ENCODE measurements at places on chromosomes 2 and 18.
A peak's percentile ranks its signal among the peaks of the same experiment; 100 is the strongest.

DNA sequence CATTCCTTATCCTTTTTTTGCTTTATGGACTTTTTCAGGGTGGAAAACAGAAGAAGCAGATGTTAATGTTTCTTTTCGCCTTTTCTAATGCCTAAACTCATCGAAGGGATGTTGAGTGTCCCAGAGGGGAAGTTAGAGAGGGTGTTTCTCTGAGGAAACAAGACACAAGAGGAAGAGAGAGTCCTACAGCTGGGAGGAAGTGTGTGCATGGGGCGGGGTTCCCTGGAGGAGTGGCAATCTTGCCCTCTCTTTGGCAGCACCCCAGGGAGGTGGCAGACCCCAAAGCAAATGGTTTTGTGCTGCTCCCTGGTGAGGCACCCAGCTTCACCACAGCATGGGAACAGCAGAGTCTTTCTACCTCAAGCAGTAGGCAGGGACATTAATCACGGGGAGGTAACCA is 377.6 kb downstream of the RND3 start:
- no peak for DNase-seq

- DNase-seq, result no peak
Measured at GRCh38 chr2:191611614-191612013, 66.3 kb upstream of the NABP1 start.

DNA sequence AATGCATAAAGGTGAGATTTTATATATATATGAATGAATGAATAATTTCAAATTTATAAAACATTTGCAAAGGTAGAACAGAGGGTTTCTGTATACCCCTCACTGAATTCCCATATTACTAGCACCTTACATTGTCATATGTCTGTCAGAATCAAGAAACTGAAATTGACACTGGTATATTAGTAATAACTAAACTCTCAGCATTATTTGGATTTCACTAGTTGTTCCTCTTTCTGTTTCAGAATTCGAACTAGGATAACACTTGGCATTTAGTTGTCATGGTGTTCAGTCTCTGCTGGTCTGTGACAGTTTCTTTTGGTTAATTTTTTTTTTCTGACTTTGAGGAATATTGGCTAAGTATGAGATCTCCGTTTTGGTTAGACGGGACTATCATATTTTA is 275.9 kb downstream of the DCC start:
- no peak for DNase-seq

GRCh38 chr2:64401529-64401880 is 52.5 kb upstream of the LGALSL start:
- no peak for DNase-seq

DNA sequence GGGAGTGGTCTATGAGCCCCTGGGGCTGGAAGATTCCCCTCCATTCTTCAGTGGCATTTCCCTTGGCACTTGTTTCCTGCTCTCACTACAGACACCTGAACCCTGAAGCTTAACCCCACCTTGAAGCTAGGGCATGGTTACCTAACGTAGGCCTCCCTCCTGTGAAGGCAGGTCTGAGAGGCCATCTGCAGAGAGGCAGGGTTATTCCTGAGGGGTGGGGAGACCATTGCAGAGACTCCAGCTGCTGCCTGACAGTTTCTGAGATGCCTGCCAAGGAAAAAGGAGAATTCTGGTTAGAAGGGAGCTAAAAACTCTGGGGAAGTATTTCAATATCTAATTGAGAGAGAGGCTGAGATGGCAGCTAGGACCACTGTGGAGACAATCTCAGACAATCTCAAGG is 119.3 kb upstream of the NDUFV2 start:
- DNase-seq, result no peak

GRCh38 chr2:68837164-68837860 is 33.9 kb downstream of the BMP10 start:
- DNase-seq, result no peak

GRCh38 chr2:239266779-239267287 is 134.0 kb downstream of the HDAC4 start:
- DNase-seq, result no peak

GRCh38 chr2:24409700-24410556 is 49.6 kb upstream of the ITSN2 start:
- peak; percentile 43 for DNase-seq

GRCh38 chr2:113898081-113898480 is 8.2 kb downstream of the ACTR3 start:
- DNase-seq, result no peak

DNA sequence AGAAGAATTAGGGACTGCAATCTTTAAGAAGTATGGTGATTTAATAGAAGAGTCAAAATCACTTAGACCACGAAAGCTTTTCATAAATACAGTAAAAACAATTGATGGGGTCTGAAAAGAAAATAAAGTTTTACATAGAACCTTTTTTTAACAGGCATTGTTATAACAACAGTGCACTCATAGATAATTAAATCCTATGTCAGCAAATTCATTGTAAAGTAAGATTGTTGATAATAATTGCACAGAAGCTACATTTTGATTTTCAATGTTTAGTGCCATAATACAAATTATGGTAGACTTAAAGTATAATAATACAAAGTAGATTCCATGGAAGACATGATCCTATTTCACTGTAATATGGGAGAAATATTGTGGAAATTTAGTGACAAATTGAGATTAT is 130.7 kb upstream of the FSIP2 start:
- no peak for DNase-seq

GRCh38 chr2:237968048-237968862 is 1.4 kb downstream of the UBE2F start:
- peak; percentile 20 for DNase-seq

DNA sequence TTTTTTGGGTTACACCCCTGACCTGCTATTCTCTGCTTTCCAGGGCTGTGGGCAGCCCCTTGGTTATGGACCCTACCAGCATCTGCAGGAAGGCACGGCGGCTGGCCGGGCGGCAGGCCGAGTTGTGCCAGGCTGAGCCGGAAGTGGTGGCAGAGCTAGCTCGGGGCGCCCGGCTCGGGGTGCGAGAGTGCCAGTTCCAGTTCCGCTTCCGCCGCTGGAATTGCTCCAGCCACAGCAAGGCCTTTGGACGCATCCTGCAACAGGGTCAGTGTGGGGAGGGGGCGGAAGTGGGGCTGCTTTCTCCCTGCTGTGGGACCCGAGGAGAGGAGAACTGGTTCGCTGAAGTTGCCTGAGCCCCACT is 9.7 kb upstream of the WNT10A start:
- no peak for DNase-seq

DNA sequence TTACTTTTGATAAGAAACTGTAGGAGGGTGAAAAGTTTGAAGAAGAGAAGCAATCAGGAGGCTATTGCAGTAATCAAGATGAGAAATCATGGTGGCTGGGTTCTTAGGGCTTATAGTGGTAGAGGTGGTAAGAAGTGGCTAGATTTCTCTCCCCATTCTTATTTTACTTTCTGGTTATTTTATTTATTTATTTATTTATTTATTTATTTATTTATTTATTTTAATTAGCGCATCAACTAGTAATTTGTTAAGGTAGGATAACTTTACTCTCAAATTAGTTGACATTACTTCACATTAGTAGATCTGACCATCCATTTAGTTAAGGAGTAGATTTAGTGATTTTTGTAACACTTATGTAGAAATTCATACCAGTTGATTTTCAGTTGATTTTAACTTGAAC is 77.4 kb downstream of the PIK3C3 start:
- no peak for DNase-seq

DNA sequence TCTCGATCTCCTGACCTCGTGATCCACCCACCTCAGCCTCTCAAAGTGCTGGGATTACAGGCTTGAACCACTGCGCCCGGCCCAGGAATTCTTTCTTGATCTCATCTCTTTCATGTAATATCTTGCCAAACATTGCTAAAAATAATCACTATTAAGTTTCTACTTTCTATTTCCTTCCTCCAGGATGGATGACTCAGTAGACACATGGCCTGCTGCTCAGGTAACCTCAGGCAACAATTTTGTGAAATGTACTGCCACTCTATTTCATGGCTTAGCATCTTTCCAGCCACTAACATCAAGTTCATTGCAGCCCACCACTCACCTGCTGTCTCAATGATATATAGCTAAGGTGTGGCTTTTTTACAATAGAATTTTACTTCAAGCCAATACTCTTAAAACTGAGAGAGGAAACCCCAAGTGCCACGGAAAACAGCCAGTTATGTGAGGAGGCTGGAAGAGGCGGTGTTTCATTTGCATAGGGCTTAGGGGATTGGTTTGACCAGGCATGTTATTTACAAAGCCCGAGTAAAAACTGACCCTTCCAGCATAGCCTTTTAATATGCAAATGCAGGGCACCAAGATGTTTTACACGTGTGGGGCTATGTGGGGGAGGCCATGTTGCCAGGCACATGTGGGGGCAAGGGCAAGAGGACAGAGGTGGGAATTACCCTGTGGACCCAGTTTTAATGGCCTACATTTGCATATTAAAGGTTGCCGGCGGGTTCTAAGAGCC is 11.3 kb upstream of the SUMO1 start:
- DNase-seq, result no peak

DNA sequence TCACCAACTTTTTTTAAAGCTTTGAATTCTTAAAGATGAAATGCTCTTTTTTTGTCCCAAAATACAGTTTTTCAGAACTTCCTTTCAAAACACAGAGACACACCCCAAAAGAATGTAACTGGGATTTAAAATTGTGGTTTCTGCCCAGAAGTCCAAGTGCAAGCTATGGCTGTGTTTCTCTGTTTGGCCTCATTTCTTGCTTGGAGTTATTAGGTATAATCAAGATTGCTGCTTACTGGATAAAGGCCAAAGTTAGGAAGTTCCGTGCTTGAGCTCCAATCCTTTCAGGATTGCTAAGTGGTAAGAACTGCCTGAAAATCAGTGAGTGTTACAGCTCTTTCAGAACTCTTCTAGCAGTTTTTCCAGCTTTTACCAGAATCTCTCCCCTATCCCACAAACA is 16.9 kb downstream of the ZBTB7C start:
- no peak for DNase-seq

DNA sequence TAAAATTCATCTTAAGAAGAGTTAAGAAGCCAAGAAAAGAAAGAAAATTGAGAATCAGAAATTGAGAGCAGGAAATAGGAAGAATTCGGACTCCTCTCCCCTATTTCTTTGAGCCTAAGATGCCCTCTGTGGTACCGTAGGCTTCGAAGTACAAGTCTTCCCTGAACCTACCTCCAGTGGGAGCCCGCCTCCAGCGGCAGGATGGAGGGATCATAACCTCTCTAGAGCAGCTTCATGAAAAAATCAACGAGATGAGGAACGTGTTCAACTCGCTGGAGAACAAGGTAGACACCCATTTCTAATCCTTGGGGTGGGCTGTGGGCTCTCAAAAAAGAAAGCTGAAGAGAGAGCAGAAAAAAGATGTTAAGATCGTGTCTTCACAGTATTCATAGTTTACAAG is 36.3 kb downstream of the ARHGEF33 start:
- DNase-seq, result no peak

All from AG04450 (cell line).